ENCODE measurements at places on chromosomes 12 and 14. TPM values are rescaled to one million over a fixed set of nuclear protein-coding genes. Genes with fewer than 3 reads are reported as not detected.

GRCh38 chr14:23829736-23830471 is 123.7 kb upstream of the DHRS4 start:
- no peaks in the 10 kb centered on the region for H3K27me3 ChIP-seq
- H3K36me3 ChIP-seq: no peaks in the 10 kb centered on the region
- H3K4me1 ChIP-seq: no peaks in the 10 kb centered on the region
- H3K27ac ChIP-seq: no peak overlapping the region

DNA sequence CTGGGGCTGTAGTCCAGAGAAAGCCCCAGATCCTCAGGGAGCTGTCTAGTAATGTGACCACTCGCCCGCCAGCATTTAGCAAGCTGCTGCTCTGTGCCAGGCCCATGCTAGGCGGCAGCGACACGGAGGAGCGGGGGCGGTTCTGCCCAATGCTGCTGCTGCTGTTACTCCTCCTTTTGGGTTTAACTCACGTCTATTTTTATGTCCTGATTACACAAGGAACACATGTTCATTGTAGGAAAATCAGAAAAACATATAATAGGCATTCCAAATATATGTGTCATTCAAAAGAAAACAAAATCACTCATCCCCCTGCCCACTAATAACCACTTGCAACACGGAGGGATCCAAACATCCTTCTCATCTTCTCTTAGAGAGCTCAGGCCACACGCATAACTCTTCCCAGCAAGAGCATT is 30.4 kb downstream of the CCDC92 start:
- H3K27me3 ChIP-seq: no peaks in the 10 kb centered on the region
- no peaks in the 10 kb centered on the region for H3K4me1 ChIP-seq
- H3K36me3 ChIP-seq: no peaks in the 10 kb centered on the region
- H3K4me3 ChIP-seq: no peak overlapping the region
- no peak for DNase-seq
- H3K27ac ChIP-seq: no peak overlapping the region

Gene SRRM4
- not detected for total RNA-seq

DNA sequence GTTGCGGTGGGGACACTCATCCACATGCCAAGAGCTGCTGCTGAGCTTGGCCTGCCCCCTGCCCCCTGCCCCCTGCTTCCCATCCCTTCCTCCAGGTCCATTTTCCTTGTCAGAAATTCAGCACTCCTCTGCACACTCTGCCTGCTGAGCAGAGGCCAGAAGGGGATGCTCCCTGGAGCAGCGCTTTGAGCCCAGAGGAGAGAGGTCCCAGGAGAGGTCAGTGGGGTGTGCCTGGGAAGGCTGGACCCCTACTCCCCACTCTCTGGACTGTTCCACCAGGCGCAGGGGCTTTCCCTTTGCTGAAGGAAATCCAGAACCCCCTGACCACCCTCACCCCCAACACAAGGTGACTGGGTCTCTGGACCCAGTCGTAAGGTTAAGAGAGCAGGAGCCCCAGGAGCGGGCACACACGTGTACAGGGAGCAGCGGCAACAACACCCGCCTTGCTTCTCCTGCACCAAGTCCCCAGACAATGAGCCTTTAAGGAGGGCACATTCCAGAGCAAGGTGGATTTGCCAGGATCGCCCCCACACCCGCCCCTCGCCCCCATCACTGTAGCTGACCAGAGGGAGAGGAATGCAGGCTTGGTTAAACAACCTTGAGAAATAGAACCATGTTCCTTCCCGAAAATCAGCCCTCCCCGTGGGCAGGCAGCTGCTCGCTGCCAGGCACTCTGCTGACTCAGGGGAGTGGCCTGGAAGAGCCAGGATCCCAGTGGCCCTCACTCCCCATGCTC is 30.7 kb downstream of the ISCA2 start:
- peaks cover 9% of the 10 kb centered on the region for H3K4me1 ChIP-seq
- peak; percentile 44 for DNase-seq
- no peak overlapping the region for H3K27ac ChIP-seq
- no peak overlapping the region for H3K4me3 ChIP-seq

DNA sequence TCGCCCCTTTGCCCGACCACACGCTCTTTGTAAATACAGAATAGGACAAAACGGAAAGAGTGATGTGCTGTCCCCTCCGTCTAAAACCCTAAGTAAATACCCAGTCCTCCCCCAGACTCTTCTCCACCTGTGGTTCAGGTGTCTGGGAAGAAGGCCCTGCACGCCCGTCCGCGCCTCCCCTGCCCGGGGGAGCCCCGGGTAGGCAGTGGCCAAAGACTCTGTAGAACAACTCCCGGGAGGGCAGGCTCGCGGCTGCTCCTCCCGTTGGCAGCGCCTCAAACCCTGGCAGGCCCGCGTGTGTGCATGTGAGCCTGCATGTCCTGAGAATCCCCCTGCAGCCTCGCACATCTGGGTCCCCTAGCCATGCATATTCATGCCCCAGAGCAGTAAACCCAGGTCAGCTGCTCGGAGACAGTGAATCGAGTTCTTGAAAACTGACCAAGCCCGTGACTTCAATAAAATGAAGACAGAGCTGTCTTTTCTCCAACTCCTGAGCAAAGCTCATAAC is 165.8 kb downstream of the MON2 start:
- DNase-seq: peak; percentile 47
- H3K36me3 ChIP-seq: no peaks in the 10 kb centered on the region
- no peaks in the 10 kb centered on the region for H3K4me1 ChIP-seq
- no peak overlapping the region for H3K27ac ChIP-seq
- no peaks in the 10 kb centered on the region for H3K27me3 ChIP-seq

- H3K4me1 ChIP-seq: no peaks in the 10 kb centered on the region
- DNase-seq: peak; percentile 6
- H3K27ac ChIP-seq: no peak overlapping the region
- no peaks in the 10 kb centered on the region for H3K36me3 ChIP-seq
Measured at GRCh38 chr12:65536876-65537681, 258.6 kb downstream of the MSRB3 start.

GRCh38 chr14:104437703-104438102 is 141.9 kb upstream of the C14orf180 start:
- no peak overlapping the region for H3K4me3 ChIP-seq
- no peaks in the 10 kb centered on the region for H3K27me3 ChIP-seq
- H3K4me1 ChIP-seq: peaks cover 13% of the 10 kb centered on the region
- H3K27ac ChIP-seq: no peak overlapping the region

Gene KRT75
- total RNA-seq: not detected

Gene M6PR
- total RNA-seq: 127 TPM

DNA sequence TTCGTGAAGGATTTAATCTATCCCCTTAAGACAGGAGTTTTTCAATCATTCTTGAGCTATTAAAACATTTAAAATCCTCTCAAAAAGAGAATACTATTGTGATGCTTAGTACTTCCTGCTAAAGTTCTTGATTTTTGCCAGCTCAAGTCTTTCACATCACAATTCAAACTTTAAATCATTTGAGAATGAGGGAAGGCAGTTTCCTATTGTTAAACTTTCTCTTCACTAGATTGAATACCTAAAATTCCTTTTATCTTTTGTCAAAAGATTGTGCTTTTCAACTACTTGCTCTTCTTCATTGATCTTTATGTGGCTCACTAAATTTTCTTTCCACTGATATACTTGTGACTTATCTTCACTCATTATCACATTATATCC is 44.1 kb downstream of the ABCD2 start:
- H3K4me1 ChIP-seq: no peaks in the 10 kb centered on the region
- H3K27ac ChIP-seq: no peak overlapping the region
- H3K4me3 ChIP-seq: no peak overlapping the region
- H3K27me3 ChIP-seq: no peaks in the 10 kb centered on the region
- DNase-seq: no peak
- no peaks in the 10 kb centered on the region for H3K36me3 ChIP-seq

Gene STAT6
- 153 TPM for total RNA-seq

DNA sequence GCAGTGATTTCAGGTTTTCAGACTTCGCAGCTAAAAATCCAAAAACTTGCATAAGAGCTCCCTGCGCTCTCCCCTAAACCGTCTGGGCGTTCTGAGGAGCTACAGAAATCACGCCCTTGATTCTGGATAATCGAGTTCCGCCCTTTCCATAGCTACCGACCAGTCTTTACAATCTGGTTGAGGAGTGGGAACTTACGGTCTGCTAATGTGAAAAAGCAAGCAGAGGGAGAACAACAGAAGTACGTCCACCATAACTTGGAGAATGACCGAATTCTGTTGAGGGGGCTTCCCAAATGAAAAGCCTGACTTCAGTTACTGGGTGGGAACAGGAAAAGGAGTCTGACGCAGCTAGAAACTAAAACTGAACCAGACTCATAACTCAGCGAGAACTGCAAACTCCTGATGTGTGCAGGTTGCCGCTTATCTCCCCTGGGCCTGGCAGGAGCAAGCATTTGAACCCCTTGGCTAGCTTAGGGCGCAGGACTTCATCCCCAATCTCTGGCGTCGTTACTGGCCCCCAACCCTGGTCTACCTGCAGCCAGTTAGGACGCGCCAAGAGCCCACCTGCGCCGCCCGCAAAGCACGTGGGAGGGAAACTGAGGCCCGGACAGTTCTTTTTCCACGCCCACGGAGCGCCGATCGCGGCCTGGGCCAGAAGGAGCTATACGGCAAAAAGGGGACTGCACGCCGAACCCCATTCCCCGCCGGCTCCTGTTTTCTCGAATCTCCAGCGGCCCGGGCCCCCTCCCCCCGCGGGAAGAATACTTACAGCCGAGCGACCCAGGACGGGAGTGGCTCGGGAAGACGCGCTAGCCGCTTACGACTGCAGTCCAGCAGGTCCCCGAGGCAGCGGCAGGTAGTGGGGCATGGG is 838 bp downstream of the LRIG3 start:
- peak overlapping the region; percentile 72 for H3K4me3 ChIP-seq
- peaks cover 12% of the 10 kb centered on the region for H3K4me1 ChIP-seq
- no peak for DNase-seq
- H3K36me3 ChIP-seq: no peaks in the 10 kb centered on the region
- peak overlapping the region; percentile 61 for H3K27ac ChIP-seq
- no peaks in the 10 kb centered on the region for H3K27me3 ChIP-seq

Gene FGF6
- total RNA-seq: not detected

GRCh38 chr14:21102521-21103410 is 1.9 kb downstream of the TMEM253 start:
- H3K4me1 ChIP-seq: peaks cover 50% of the 10 kb centered on the region
- no peaks in the 10 kb centered on the region for H3K27me3 ChIP-seq
- H3K36me3 ChIP-seq: no peaks in the 10 kb centered on the region
- DNase-seq: peak; percentile 22

DNA sequence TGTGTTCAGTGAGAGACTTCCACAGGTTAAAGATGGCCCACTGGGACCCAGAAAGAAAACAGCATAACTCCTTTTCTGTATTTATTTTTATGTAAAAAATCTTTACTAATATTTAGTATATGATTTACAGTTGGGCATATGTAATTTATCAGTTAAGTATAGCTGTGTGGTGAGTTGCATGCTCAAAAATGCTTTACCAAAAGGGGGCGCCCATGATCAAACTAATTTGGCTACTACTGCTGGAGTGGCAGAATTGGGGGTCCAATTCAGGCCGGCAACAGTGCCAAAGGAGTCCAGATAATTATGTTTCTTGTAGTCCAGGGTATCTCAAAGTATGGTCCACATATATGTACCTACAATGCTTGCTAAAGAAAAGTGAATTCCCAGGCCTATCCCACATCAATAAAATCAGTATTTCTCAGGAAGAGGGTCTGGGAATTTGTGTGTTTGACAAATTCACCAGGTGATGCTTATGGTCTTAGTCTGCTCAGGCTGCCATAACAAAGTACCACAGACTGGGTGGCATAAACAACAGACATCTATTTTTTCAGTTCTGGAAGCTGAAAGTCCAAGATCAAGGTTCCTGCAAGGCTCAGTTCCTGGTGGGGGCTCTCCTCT is 152.0 kb downstream of the KTN1 start:
- no peaks in the 10 kb centered on the region for H3K4me1 ChIP-seq
- peak; percentile 20 for DNase-seq
- no peaks in the 10 kb centered on the region for H3K36me3 ChIP-seq

DNA sequence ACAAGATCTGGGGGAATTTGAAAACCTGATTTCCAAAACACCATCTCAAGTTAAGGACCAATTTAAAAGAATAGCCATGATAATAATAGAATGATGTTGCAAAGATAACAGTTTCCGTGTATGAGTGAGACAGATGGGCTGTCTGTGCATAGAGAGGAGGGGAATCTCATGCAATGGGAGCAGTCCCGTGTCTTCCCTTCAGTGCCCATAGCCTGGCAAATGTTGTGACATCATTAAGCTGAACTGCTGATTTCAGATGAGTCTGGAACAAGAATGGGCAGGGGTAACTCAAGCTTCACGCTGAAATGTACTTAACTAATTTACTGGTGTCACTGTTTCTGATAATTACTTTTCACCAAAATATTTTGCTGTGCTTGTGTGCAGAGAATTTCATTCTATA is 454.0 kb downstream of the FOXG1 start:
- DNase-seq: no peak
- H3K36me3 ChIP-seq: no peaks in the 10 kb centered on the region
- H3K4me3 ChIP-seq: no peak overlapping the region
- no peak overlapping the region for H3K27ac ChIP-seq

GRCh38 chr12:108572166-108572790 is 9.9 kb downstream of the ISCU start:
- no peaks in the 10 kb centered on the region for H3K4me1 ChIP-seq
- no peak for DNase-seq
- H3K4me3 ChIP-seq: no peak overlapping the region
- no peaks in the 10 kb centered on the region for H3K27me3 ChIP-seq

Gene GCH1
- total RNA-seq: 2.8 TPM

DNA sequence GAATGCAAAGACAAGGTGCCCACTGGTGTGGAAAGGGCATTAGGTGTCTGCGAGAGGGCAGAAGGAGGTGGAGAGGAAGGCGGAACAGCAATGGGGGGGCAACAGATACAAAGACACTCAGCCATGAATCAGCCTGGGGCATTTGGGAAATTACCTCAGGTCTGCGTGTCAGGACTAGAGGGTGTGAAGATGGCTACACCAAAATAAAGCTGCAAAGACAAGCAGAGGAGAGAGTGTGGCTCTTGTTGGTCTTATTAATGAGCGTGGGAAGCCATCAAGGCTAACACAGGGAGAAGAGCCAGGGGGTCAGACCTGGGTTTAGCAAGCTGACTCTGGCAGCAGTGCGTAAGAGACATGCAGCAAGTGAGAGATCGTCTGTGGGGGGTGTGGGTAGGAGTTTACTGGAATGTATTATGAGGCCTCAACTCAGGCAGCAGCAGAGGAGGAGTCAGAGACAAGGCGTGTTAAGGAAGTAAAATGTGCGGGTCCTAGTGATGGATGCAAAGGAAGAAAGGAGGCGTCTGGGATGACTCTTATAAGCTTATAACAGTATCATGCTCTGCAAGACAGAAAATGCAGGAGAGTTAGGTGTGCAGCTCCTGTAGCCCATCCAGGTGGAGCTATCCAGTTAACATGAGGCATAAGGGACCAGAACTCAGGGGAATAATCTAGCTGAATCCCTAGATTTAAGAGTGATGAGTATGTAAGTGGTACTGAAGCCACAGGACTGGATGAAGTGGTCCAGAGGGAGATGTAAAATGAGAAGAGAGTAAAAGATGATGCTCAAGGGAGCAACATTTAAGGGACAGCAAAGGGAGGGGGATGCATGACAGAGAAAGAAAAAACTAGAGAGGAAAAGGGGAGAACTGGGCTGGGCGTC is 50.4 kb downstream of the KCNK10 start:
- no peak for DNase-seq
- no peak overlapping the region for H3K4me3 ChIP-seq
- no peaks in the 10 kb centered on the region for H3K4me1 ChIP-seq
- no peaks in the 10 kb centered on the region for H3K36me3 ChIP-seq
- no peaks in the 10 kb centered on the region for H3K27me3 ChIP-seq
- no peak overlapping the region for H3K27ac ChIP-seq

GRCh38 chr12:46445093-46445492 is 72.5 kb upstream of the SLC38A2 start:
- peak overlapping the region; percentile 25 for H3K27ac ChIP-seq
- H3K4me1 ChIP-seq: peaks cover 35% of the 10 kb centered on the region
- no peak overlapping the region for H3K4me3 ChIP-seq
- no peaks in the 10 kb centered on the region for H3K27me3 ChIP-seq
- H3K36me3 ChIP-seq: no peaks in the 10 kb centered on the region
- no peak for DNase-seq
